Cerebellar nuclear complex (tissue), 1 donor: ENCODE measurements at places on chromosomes 1 and 21.

DNA sequence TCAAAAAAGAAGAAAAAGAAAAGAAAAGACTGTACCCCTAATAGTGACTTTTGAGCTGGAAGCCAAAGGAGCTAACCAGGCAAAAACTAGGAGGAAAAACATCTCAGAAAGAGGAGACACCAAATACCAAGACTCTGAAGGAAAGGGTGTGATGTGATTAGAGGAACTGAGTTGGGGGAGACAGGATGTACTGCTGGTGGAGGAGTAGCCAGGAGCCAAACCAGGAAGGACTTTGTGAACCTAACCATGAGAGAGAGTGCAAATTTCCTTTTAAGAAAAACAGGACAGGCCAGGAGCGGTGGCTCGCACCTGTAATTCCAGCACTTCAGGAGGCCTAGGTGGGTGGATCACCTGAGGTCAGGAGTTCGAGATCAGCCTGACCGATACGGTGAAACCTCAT lies 4.1 kb upstream of the RBP7 start:
- no peak for DNase-seq

DNA sequence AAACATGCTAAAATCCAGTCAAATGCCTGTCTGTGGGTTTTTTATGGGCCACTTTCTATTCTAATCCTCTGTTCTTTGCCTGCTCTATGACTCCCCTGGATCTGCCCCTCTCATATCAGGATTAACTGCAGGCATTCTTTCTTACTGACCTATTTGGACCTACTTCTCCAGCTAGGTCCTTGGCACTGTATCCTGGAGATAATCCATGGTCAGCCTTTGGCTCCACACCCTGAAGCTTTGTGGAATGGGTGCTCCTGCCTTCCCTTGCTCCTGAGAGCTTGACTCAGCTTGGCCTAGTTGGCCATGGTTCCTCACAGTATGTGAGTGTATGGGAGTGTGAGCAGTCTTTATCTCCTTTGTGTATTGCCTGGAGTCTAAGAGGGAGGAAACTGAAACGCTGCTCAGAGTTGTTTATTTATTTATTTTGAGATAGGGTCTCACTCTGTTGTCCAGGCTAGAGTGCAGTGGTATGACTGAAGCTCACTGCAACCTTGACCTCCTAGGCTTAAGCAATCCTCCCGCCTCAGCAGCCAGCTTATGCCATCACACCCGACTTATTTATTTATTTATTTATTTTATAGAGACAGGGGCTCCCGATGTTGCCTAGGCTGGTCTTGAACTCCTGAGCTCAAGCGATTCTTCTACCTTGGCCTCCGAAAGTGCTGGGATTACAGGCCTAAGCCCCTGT lies 28.7 kb upstream of the CDC14A start:
- DNase-seq = no peak

- no peak for DNase-seq
Observed at GRCh38 chr1:55039342-55040082, at the start of gene PCSK9. TSS of gene PCSK9 (plus strand) at chr1:55039548. CDS start at chr1:55039838, 290 bp downstream.

DNA sequence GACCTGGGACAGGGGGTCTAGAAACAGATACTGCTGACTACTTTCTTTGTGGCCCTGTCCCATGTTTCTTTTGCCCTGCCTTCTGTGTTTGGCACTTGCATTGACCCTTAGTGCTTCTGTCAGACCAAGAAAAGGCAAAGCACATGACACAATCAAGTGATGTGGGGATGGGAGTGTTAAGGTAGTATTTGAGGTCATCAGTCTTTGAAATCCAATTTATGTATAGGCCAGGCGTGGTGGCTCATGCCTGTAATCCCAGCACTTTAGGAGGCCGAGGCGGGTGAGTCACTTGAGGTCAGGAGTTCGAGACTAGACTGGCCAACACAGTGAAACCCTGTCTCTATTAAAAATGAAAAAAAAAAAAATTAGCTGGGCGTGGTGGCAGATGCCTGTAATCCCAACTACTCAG lies 26.0 kb downstream of the SERBP1 start:
- no peak for DNase-seq

DNA sequence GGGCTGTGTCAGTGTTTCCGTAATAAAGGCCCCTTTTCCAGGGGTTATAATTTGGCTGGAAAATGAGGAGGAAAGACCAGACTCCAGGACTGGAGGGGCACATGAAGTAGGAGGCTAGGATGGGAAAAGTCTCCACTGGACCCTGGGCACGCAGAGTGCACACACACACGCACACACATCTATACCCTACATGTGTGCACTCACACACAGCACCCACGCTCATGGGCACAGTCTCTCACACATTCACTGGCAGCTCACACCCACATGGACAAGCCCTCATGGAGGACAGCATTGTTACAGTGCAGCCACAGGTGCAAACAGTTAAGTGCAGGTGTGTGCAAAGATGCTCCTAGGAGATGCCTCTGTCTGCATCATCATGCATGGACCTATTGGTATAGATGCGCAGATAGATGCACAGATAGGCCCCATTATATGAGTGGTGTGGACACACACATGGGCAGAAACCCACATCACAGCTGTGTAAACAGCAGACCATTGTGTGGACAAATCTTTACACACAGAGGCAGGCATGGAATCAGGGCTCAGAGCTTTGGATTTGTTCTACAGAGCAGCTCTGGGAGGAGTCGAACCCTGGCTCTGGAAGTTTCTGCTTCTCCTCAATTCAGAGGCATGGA lies 9.1 kb upstream of the RUNX3 start:
- no peak for DNase-seq

GRCh38 chr21:38921511-38922251 lies 116.0 kb downstream of the ETS2 start:
- DNase-seq = no peak

- peak; percentile 21 for DNase-seq
Observed at GRCh38 chr21:16082038-16082816, 352.4 kb downstream of the USP25 start.

GRCh38 chr1:67335411-67335810 lies 27.7 kb downstream of the IL12RB2 start:
- no peak for DNase-seq

- DNase-seq = no peak
Observed at GRCh38 chr1:3074800-3075199, 5.8 kb downstream of the PRDM16 start.

DNA sequence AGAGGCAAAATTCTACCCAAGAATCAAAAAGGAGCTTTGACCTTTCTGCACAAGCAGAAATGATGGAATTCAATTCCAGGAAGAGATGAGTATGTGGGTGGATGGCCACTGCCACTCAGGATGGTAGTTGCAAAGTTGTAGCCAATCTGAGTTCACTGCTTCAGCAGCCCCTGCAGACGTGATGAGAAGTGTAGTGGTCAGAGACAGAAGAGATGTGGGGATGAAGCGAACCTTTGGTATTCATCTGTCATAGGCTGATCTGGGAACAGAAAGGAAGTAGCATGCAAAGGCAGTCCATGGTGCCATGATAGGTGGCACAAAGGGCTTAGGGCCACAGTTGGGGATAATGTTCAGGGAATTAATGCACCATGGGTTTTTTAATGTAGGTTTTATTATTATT lies 81.1 kb upstream of the PGBD5 start:
- DNase-seq = no peak

DNA sequence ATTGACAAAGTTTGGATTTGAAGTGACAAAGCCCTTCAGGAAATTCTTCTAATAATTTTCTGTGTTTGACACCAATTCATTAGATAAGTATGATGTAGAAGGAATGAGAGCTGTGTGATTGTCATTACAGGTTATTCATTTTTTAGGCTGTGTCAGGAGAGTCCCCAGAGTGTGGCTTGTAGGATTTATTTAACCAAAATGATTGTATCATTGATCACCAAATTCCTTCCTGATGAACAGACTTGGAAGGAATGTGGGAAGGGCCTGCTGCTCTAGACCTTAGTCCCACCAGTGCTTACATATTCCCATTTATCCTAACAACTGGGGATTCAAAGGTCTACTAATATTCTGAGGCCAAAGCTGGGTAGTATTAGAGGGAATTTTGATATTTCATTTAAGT lies 383.3 kb upstream of the KAZN start:
- DNase-seq = no peak

DNA sequence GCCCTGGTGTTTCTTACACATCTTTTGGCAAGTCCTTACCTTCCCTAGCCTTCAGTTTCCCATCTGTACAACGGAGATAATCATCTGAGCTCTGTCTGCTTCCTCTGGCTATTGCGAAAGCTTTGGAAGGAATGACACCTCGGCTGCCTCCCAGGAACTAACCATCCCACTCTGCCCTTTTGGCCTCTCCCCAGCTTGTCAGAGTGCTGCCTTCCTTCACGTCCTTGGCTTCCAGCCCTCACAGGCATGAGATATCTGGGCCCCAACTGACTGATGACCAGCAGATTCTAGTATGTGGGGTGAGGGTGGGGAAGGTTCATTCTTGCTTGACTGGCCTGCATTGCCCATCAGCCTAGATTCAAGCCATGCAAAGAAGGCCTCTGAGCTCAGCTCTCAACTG lies 253.1 kb upstream of the FGGY start:
- no peak for DNase-seq

DNA sequence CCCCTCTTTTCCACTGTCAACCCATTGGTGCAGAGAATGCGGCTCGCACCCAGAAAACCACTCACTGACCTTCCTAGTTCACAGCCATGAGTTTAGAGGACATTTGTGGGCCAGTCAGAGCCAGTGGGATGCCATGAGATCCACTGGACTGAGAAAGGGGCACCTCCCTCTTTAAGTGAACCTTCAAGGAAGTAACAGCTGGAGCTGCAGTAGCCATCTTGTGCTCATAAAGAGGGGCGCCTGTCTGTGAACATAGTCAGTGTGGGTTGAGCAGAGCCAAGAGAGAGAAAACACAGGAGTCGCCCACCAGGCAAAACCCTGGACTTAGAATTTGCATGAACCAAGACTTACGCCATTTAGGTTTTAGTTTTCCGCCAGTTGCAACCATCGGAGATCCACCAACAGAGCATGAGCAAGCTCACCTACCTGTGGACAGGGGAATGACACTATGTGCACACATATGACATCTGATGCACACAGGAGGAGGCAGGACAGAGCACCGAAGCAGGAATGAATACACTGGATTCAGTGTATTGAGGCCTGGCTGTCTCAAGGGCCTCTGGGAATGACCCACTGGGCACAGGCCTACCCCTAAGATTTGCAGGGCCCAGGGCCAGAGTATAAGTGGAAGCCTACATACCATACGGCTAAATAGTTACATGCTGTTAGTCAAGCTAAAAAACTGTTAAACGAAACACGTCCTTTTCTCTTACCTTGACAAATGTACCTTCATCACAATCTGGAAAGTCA lies 151.6 kb downstream of the GRIK3 start:
- no peak for DNase-seq

DNA sequence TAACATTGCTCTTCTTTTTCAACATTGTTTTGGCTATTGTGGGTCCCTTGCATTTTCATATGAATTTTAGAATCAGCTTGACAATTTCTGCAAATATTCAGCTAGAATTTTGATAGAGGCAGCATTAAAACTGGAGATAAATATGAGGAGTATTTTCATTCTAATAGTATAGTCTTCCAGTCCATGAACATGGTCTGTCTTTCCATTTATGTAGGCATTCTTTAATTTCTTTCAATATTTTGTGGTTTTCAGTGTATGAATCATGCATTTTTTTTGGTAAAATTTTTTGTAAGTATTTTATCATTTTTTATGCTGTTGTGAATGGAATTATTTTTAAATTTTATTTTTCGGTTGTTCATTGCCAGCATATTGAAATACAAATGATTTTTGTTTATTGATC lies 97.2 kb downstream of the DNAH14 start:
- DNase-seq = no peak

GRCh38 chr1:168535536-168535935 lies 8.3 kb downstream of the XCL2 start:
- DNase-seq = no peak
